ENCODE measurements at places on chromosomes 4 and X.

DNA sequence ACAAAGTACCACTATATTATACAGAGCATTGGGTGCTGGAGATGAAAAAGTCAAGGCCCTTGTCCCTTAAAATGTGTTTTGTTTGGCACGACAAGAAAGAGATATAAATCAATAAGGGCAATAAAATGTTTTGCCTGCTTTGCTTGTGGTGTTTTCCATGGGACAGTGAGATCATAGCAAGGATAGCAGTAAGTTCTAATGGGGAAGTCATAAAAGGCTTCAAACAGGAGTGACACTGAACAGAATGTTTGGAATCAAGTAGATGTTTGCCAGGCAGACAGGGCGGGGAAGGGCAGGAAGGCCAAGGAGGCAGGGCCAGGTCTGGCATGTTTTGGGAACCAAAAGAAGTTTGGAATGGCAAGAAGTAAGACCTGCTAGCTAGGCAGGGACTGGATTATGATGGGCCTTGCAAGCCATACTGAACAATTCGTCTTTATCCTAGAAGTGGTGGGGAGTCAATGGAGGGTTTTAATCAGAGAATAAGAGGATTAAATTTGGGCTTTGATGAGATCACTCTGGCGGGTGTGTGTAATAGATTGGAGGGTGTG, 16.4 kb downstream of the FGF2 start:
- no peak for DNase-seq

GRCh38 chr4:74014332-74014731, 15.9 kb upstream of the CXCL5 start:
- DNase-seq, result peak; percentile 15

DNA sequence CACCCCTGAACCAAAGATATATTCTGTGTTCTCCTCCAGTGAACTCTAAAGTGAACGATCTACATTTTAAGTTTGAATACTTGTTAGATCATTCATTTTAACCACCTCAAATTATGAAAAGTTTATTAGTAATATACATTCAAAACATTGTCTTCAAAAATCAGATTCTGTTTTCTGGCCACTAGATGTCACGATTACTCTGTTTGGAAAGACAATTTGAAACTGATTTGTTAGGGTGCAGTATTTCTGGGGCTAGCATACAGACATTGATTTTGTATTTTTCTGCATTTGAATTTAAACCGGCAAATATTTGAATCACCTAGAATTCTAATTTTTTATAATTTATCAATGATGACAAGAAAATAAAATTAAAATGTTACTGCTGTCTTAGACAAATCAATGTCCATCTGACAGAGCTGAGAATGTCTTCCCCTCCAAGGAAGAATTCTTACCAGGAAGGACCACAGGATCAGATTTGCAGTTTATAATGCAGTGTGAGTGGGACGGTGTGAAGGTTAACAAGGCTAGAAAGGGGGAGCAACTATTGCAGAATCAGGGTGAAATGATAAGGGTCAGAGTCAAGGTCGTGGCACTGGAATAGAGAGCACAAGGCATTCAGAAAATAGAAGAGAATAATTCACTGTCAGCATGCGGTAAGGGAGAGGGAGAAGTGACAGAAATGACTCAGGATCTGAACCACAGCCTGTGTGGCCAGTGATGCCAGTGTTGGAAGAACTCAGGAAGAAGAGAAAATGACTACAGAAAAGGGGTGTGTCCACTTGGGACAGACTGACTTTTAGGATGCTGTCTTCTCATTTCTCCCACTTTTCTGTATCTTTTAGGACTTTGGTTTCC, 91.6 kb downstream of the ANXA10 start:
- peak; percentile 53 for DNase-seq

- DNase-seq, result peak; percentile 34
Measured at GRCh38 chrX:137031517-137032340, 2.1 kb downstream of the GPR101 start.

GRCh38 chr4:137343221-137343620, 189.1 kb downstream of the PCDH18 start:
- no peak for DNase-seq

DNA sequence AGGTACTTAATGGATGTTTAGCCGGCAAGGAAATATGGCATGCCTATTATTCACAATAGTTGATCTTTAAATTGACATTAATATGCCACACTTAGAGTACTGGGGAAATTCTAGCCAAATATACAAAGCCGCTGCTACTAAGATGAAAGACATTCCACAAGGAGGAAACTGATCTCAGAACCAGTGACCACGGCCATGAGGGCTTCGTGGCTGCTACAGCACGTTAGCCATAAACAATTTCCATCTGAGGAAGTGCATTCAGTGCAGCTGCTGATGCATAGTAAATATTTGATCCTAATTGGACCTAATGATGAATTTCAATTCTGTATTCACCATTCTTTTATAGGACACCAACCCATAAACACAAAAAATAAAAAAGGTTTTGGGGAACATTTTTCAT, 59.1 kb downstream of the SORBS2 start:
- DNase-seq, result no peak

GRCh38 chr4:2078584-2078983, 19.5 kb downstream of the NAT8L start:
- DNase-seq, result no peak

- no peak for DNase-seq
Measured at GRCh38 chr4:140020457-140021361, 133.3 kb downstream of the MAML3 start.

- DNase-seq, result no peak
Measured at GRCh38 chr4:35884714-35885480, 359.4 kb downstream of the ARAP2 start.

DNA sequence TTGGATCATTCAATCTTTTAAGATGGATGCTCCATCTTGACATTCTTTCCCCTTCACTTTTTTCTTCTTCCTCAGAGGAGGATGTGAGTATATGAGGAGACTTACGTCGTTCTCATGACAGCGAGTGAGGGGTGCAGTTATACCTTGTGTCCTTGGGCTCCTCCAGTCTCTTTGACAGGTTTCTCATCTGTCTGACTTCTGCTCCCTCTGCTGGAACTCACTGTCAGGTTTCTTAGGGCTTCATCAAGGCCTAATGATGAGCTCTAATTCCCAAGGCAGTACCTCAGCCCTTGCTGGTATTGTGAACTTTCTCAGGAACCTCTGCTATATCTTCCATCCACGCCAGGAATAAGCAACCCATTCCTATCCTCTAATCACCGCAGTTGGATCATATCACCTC, 237.8 kb upstream of the ADGRL3 start:
- DNase-seq, result no peak

DNA sequence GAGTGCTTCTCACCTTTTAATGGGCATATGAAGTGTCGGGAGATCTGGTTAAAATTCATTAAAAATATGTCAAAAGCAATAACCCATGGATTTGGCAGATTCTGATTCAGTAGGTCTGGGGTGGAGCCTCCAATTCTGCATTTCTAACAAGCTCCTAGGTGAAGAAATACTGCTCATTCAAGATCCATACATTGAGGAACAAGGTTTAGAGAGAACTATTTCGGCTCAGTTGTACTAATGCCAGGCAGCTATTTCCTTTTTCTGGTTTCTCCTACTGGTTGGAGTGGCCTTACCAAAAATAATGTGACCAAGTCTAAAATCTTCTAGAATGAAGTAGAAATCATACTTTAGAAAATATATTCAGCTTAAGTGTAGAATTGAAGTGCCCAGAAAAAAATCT, 117.5 kb downstream of the TSPAN7 start:
- no peak for DNase-seq

GRCh38 chr4:5409237-5409636, 299.1 kb downstream of the EVC2 start:
- DNase-seq, result no peak

- DNase-seq, result no peak
Measured at GRCh38 chr4:184309241-184310170, 91.8 kb upstream of the ENPP6 start.

DNA sequence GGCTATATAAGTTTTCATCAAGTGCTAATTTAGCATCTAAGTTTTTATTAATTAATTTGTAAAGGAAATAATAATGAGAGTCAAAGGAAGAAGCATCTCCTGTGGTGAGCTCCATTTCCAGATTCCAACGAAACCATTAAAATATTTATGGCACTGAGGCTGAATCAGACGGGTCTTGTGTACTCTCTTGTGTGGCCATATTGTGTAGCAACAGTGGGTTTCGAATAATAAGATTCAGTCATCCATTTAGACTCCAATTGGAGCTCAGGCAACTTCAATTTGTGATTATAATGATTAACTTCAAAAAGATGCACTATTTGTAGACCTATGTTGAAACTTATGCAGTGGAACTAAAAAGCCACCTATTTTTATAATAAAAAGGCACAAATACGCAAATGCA, 82.4 kb downstream of the SNCA start:
- DNase-seq, result peak; percentile 40

DNA sequence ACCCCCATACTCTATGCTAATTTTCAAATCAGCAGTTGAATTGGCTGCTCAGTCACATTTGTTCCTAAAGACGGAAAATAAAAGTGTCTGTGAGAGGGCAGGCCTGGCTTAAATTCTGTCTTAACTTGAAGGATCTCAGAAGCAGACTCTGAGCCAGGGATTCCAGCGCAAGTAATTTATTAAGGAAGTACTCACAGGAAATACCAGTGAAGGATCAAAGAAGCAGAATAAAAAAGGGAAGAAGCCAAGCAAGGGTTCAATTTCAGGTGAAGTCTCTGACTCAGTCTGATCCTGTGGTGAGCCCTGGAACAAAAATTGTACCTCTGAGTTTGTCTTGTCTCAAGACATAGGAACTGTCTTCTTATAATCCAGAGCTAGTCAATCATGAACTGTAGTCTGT, 52.2 kb downstream of the IL1RAPL1 start:
- peak; percentile 48 for DNase-seq

GRCh38 chrX:37786624-37787422, 7.0 kb downstream of the CYBB start:
- no peak for DNase-seq

DNA sequence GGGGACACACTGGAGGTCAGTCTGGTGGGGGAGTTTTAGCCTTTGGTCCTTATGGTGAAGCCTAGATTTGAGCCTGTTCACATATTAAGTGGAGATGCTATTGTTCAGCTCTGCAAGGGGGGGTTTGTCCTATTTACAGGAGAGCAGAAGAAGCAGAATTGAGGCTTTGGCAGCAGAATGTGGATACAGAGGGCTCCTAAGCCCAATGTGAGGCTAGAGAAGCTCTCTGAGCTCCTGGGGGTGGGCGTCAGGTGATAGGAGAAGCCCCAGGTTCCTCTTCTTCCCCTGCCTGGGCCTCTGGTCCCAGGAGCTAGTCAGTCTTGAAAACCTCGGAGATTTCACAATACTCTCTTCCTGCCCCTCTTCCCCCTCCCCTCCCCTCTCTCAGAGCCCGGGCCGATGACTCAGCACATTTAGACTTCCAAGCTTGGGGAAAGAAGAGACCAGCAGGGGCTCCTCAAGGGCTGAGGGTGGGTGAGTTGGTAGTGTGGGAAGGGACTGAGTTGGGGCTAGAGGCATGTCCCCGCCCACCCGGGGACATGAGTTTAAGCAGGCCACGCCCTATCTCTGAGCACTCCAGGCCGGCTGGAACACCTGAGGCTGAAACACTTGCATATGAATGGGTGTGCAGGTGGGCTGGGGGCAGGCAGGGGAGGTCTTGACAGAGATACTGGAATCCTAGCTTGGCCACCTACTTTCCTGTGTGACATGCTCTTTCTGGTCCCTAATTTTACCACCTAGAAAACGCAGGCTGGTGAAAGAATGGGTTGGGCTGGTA, 3.4 kb downstream of the TFE3 start:
- peak; percentile 96 for DNase-seq

GRCh38 chr4:2830632-2831610, 12.7 kb upstream of the ADD1 start:
- DNase-seq, result no peak

DNA sequence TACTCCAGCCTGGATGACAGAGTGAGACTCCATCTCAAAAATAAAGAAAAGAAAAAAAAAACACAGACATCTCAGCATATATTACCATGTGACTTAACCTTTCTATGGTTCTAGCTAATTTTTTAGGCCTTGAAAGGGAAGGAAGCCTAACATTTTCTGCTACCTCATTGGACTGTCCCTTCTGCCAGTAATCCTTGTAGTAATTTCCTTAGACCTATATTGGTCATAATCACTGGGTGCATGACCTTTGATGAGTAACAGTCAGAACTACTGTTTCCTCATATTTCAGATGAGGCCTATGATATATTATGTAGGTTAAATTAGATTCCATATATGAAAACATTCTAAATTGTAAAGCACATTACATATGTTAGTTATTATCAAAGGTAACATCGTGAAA, 9.6 kb downstream of the XIAP start:
- peak; percentile 25 for DNase-seq

GRCh38 chr4:183959319-183960045, 54.4 kb downstream of the STOX2 start:
- no peak for DNase-seq

DNA sequence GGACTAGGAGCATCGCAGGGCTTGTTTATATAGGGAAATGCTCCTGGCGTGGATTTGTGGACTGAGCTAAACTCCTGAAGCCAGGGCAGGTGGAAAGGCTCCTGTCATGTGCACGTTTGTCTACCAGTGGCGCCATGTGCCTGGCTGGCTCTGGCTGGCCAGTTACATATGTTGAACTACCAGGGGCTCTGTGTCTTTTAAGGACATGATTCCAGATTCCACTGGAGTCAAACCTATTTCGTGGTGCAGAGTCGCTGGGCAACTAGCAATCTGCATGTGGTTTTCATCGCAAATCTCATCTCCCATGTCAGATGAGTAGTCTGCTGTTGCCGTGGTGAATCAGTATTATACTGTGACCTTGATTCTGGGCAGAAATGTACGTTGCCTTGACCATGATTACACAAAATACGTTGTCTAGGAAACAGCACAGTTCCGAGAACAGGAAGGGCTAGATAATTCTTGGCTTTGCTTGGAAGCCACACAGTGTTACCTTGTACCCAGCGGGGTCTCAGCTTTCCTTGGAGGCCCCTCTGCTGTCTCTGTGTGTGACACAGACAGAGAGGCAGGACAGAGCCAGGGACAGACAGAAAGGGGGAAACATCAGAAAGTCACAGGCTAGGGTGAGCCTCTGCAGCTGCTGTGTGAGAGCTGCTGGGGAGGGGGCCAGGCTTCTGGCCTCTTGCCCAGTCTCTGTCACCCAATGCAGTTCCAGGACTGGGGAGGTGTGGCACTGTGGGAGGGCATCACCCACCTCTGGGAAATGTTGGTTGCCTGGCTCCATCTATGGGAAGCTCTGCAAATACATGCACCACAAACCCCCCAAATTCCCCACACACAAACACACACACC, 19.2 kb downstream of the PNMA6E start:
- DNase-seq, result peak; percentile 70

Measured in fibroblast of upper back skin (primary cell).